Amniotic epithelial cell (primary cell): ENCODE measurements at places on chromosomes 4 and X.
A peak's percentile ranks its signal among the peaks of the same experiment; 100 is the strongest.

DNA sequence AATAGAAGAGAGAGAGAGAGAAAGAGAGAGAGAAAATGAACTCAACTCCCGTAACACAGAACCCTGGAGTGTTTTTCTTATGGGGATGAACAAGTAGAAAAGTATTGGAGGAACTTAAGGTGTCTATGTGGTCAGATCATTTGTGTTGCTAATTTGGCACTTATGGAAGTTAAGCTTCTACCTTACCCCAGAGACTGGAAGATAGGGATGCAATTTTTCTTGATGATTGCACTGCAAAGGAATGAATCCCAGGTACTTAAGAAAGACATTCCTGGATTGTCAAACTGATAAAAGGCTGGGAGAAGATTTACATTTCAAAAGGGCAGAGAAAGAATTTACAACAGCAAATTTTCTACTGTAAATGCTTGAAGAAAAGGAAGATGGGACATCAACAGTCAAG, 57.2 kb downstream of the MAP9 start:
- DNase-seq, result peak; percentile 0

DNA sequence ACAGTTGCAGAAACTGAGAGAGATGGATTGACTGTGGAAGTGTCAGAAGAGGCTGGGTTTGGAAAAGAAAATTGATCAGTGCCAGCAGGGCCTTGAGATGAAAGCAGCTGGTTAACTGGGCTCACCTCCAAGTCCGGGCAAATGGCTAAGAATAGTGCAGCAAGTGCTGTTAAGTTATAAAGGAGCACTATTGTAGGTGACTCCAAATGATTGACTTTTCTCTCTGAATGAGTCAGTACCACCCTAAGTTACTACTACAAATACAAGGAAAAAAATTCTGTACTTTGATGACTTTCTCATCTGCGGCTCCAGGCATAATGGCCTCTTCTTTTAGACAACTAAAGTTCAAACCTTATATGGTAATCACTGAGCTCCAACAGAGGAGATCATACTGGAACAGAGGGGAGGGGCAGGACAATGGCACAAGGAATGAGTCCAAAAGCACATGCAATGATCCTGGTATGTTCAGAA, 733.4 kb upstream of the INTU start:
- peak; percentile 31 for DNase-seq

GRCh38 chrX:15911734-15912550, 57.3 kb upstream of the AP1S2 start:
- peak; percentile 76 for DNase-seq

- peak; percentile 20 for DNase-seq
Observed at GRCh38 chrX:21840193-21840545, 752 bp downstream of the MBTPS2 start.

DNA sequence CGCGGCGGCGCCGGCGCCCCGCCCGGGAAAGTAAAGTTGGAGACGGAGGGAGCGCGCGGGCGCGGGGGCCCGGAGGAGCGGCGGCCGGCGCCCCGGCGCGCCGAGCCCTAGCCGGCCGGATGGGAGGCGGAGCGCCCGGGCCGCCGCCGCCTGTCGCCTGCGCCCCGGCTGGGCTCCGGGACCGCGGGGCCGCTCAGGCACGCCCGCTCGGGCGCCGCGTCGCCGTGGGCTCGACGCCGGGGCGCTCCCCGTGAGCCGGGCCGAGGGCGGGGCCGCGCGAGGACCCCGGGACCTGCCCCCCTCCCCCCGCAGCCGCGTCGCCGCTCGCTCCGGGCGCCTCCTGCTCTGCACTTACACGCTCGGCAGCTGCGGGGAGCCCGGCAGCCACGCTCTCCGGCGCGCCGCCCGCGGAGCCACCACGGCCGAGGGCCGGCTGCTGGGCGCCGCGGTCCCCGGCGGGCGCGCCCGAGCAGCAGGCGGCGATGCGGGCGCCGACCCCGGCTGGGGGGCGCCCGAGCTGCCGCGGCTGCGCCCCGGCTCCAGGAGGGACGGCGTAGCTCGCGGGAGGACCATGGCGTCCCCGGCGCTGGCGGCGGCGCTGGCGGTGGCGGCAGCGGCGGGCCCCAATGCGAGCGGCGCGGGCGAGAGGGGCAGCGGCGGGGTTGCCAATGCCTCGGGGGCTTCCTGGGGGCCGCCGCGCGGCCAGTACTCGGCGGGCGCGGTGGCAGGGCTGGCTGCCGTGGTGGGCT, at the start of gene ADRA2C:
Gene ADRA2C, plus strand, starts transcription at position 350 of the 749 bp plus-strand sequence. Its CDS starts 222 bp downstream, at position 572.
- no peak for DNase-seq

DNA sequence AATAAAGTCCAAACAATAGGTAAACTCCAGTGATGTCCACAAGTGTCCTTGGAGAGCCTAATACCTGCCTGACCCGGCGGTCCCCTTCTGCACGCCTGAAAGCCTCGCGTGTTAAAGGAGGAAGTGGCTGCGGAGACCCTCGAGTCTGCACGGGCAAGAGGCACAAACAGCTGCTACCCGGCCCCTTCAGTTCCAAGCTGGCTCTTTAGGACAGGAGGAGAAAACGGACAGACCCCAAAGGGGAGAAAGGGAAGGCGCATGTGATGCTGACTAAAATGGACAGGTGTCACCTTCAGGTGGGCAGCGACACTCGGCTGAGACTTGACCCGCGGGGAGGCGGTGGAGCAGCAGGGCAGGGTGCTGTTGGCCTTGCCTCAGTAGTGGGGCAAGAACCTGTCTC, 102.7 kb upstream of the TENM3 start:
- DNase-seq, result no peak
